Caudate nucleus (tissue), 63 donors: ENCODE measurements at places on chromosomes 2 and 18.

GRCh38 chr2:98787700-98788099, 56.8 kb upstream of the MGAT4A start:
- no peak for DNase-seq

DNA sequence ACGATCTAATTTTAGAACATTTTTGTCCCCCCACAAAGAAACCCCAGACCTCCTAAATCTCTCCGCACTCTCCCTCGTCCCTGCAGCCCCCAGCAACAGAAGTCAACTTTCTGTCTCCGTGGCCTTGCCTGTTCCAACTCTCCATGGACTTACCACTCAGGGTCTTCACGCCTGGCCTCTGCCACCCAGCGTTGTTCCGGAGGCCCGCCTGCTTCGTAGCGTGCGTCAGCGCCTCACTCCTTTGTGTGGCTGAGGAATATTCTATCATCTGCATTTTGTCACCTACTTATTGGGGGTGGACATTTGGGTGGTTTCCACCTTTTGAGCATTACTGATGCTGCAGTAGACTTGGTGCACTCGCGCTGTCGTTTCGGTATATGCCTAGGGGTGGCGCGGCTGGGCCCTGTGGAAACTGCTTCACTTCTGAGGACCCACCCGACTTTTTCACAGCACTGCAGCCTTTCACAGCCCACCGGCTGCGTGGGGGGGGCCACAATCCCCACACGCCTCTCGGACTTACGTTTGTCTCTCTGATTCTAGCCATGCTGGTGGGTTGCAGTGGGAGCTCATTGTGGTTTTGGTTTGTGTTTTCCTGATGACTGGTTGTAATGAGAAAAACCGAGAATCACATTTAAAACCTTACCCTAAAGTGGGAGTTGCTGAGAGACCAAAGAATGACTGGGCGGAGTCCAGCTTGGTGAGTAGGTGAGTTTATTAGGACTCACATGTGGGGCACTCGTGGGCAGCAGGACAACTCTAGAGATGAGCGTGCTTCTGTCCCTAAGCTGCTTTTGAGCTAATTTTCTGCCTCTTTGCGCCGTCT, 1.4 kb upstream of the HSBP1L1 start:
- DNase-seq = no peak

- no peak for DNase-seq
Measured at GRCh38 chr2:184004289-184004947, 593.9 kb upstream of the ZNF804A start.

DNA sequence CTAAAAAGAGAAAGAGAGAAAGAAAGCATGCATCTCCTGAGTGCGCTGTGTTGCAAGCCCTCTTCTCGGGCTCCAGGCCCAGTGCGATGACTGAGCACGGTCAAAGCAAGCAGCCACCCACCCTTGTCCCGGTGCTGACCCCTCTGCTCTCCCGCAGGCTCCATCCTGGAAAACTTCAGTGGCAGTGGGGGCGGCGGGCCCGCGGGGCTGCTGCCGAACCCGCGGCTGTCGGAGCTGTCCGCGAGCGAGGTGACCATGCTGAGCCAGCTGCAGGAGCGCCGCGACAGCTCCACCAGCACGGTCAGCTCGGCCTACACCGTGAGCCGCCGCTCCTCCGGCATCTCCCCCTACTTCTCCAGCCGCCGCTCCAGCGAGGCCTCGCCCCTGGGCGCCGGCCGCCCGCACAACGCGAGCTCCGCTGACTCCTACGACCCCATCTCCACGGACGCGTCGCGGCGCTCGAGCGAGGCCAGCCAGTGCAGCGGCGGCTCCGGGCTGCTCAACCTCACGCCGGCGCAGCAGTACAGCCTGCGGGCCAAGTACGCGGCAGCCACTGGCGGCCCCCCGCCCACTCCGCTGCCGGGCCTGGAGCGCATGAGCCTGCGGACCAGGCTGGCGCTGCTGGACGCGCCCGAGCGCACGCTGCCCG, 252.5 kb downstream of the GLI2 start:
- no peak for DNase-seq

GRCh38 chr18:76589316-76589715, 94.3 kb upstream of the ZNF516 start:
- no peak for DNase-seq

GRCh38 chr2:30218338-30218713, 13.0 kb upstream of the LBH start:
- no peak for DNase-seq

GRCh38 chr18:63823516-63824219, 48.5 kb downstream of the SERPINB7 start:
- DNase-seq = no peak

DNA sequence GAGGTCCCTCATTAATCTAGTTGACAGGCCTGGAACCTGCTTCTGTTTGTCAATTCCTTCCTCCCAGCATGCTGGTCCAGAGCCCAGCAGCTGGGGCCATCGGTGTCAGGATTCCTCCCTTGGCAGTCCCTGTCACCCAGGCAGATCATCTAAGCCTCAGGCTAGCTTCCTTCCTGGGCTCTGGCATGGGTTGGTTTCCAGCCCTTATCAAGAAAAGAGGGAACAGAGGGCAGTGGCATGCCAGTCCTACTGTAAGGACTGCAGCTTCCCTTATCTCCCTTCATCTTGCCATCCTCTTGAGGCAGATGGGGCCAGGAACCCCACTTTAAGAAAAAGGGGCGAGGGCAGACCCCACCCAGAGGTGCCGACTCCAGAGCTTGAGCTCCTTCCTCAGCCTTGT, 10.9 kb upstream of the KCNK3 start:
- DNase-seq = no peak

DNA sequence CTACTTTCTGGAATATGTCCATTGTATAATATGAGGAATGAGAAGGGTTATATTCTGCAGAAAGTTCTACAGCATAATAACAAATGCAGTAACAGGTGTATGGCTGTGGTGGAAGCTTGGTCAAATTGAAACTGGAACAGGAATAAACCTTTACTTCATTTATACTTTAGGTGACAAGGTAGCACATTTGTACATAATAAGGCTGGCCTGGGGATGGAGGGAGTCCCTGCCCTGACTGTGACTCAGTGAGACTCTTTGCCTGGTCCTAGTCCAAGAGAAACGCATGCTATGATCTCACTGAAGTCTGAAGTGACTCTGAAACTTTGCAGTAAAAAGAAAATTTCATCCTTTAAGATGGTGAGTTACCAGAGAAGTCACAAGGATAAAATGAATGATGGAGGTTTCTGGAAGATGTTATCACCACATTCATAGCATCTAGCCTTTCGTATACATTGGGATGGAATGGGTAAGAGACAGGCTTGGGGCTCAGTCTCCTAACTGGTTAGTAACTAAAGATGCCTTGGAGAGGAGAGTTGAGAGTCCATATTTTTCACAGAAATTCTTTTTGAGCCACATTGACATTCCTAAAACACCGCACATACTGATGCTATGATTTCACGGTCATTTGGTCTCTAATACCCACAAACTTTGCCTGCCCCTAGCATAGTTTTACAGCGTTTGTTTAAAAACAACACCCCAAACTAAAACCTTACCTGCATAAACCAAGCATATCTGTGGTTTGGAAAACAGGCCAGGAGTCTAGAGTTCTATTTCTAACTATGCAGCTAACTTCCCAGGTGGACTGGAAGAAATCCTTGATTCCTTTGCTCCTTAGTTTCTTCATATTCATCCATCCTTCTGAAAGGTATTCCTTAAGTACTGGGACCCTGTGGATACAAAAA, 42.4 kb upstream of the NABP1 start:
- DNase-seq = no peak

- DNase-seq = no peak
Measured at GRCh38 chr18:2147476-2148230, 423.7 kb downstream of the METTL4 start.

- DNase-seq = no peak
Measured at GRCh38 chr18:62066102-62066818, 120.6 kb downstream of the PIGN start.

GRCh38 chr2:61425605-61426155, 45.2 kb downstream of the USP34 start:
- DNase-seq = no peak

- DNase-seq = no peak
Measured at GRCh38 chr2:205500065-205500464, 182.2 kb upstream of the NRP2 start.

DNA sequence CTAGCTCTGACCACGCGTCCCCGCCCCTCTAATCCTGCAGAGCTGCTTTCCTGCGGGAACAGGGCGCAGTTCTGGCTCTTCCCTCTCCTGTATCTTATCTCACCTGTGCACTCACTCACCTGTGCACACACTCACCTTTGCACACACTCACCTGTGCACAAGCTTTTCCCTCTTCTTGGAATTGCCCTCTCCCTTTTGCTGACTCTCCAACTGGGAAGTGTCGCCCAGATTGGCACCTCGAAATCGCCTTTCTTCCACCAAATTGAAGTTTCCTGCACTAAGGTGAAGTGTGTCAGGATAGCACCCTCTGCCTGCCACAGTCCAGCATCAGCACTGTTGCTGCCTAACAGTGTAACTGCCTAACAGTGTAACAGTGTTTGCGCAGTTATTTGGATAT, 566 bp upstream of the CMPK2 start:
- DNase-seq = peak; percentile 13

- no peak for DNase-seq
Measured at GRCh38 chr2:36792951-36793350, 96.4 kb downstream of the VIT start.

- no peak for DNase-seq
Measured at GRCh38 chr2:46009772-46010171, 287.4 kb upstream of the EPAS1 start.

- DNase-seq = no peak
Measured at GRCh38 chr18:61856678-61857077, 36.1 kb downstream of the RNF152 start.

GRCh38 chr2:240601061-240601830, 14.7 kb downstream of the CAPN10 start:
- no peak for DNase-seq

DNA sequence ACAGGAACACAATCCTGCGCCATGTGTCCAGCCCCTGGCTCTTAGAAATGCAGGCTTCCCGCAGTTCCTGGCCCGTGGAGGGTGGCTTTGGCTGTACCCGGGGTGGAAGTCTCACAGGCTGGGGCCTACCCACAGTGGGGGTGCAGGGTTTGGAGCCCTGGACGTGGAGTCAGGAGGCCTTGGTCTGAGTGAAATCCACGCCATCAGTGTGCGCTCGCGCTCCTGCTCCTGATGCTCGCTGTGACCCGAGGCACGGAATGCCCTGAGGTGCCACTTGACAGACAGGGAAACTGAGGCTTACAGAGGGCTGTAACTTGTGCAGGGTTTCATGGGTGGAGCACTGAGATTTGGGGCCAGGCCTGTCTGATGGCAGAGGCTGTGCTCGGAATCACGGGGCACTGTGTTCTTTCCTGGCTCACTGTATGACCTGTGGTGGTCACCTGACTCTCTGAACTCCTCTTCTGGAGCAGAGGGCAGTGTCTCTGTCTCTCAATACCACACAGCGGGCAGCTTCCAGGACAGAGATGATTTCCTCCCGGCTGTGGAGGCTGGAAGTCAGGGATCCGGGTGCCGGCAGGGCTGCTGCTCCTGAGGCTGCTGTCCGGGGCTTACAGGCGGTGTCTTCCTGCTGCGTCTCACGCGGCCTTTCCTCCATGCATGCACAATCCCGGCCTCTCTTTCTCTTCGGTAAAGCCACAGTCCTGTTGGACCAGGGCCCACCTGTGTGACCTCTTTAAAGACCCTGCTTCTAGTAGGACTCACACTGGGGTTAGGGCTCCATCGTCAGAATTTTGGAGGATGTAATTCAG, 25.9 kb upstream of the ALLC start:
- DNase-seq = no peak

GRCh38 chr2:201406077-201406662, 45.1 kb downstream of the TRAK2 start:
- DNase-seq = no peak

GRCh38 chr2:101052147-101052546, 50.1 kb downstream of the RPL31 start:
- DNase-seq = no peak

- no peak for DNase-seq
Measured at GRCh38 chr2:241750076-241750840, 15.8 kb downstream of the D2HGDH start.

DNA sequence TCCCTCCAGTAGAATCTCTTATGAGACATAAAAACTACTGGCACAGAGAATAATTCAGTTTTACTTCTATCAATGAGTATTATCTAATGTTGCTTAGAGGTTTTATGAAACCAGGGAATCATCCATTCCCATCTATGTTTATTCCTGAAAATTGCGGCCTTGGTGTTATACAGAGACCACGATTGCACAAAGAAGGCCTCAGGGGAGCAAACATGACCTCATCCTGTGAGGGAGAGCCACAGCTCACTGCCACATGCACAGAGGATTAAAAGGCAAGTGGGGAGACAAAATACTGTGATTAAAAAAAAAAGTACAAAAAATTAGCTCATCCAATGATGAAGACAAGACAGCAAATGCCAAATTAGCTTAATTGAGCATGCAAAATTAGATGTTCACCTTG, 111.8 kb upstream of the SLC35G4 start:
- no peak for DNase-seq

DNA sequence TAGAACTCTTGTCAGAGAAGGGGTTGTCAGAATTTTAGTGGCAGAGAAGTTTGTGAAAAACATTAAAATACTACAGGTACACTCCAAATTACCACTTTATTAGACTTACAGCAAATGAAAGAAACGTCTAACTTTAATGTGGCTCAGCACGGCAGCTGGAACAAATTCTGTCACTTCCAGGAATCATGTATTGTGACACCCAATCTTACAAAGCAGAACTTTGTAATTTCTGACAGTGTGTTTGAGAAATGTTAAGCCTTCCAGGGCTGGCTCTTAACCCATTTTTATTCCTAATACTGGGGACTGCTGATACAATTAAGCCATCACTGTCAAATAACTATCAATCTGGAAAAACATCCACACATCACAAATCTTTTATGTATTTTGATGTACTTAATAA, 216.4 kb downstream of the ZNF385B start:
- no peak for DNase-seq

DNA sequence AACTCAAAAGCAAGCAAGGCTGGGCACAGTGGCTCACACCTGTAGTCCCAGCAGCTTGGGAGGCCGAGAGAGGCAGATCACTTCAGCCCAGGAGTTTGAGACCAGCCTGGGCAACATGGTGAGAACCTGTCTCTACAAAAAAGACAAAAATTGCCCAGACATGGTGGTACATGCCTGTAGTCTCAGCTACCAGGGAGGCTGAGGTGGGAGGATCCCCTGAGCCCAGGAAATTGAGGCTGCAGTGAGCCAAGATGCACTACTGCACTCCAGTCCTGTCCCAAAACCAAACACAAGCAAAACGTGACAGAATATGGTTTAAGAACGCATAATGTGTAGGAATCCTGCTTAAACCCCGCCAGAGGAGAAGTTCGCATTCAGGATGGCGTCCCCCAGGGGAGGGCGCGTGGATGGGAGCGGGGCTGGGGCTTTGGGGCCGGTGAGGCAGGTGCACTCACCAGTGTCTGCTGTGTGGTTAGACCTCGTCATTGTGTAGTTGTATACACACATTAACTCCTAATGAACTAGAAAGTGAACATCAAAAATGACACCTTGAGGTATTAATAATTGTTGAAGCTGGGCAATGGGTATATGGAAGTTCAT, 5.4 kb downstream of the COLEC11 start:
- DNase-seq = no peak
